Glomerular endothelial cell (primary cell): ENCODE measurements at places on chromosomes 5 and 9. TPM values are rescaled to one million over a fixed set of nuclear protein-coding genes. Genes with fewer than 3 reads are reported as not detected.

The APBA1 gene
- 10.1 and 15.2 TPM in 2 replicates for total RNA-seq

DNA sequence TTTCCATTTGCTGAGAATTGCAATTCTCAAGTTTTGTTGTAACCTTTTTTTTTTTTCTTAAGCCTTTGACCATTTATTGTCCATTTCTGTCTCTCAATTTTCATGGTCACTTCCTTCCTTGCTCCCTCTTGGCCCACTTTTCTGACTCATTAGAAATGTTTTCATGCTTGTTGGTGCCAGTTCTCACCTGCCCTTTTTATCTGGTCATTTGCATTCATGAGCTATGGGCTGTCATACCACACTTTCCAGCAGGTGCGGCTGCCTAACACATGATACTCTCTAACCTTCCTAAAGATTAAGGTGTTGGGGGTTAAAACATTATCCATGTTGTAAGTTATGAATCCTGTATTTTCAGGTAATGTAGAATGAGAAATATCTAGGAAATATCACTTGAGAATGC is 150.5 kb upstream of the TLX3 start:
- no peak for DNase-seq

The PLPP7 gene
- 3.3 and 4.4 TPM in 2 replicates for total RNA-seq

The SEMA5A gene
- 3.4 and 5.4 TPM in 2 replicates for total RNA-seq

The EXOSC3 gene
- total RNA-seq = 26.8 and 26.9 TPM in 2 replicates

GRCh38 chr9:130444565-130445221 is at the start of gene ASS1:
TSS of gene ASS1 (plus strand) at chr9:130444961. CDS start at chr9:130452229, 7,268 bp downstream.
- no peak for DNase-seq

- no peak for DNase-seq
These were observed 161.0 kb downstream of the PBX3 start for GRCh38 chr9:125908136-125908535.

GRCh38 chr9:86454701-86455615 is 100.7 kb upstream of the TUT7 start:
- no peak for DNase-seq

DNA sequence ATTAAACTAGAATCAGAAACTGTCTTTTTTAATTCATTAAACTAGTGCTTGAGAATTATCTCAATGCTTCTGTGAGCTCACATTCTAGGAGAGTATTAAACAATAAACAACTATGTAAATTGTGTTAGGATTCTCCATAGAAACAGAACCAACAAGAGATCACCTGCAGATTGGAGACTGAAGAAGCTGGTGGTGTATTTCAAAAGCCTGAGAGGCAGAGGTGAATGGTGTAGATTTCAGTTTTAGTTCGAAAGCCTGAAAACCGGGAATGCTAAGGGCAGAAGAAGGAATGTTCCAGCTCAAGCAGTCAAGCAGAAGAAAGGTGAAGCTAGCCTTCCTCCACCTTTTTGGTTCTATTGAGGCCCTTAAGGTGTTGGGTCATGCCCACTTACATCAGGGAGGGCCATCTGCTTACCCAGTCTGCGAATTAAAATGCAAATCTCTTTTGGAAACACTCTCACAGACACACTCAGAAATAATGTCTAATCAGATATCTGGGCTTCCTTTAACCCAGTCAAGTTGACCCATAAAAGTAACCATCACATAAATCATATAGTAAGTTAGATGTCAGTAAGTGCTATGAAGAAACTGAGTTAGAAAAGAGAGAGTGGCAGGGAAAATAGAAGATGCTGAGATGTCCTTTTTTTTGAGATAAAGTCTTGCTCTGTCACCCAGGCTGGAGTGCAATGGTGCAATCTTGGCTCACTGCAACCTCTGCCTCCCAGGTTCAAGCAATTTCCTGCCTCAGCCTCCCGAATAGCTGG is 291.5 kb downstream of the ARRDC3 start:
- DNase-seq = no peak

- no peak for DNase-seq
These were observed 94.0 kb upstream of the SLC25A48 start for GRCh38 chr5:135740475-135740874.

- DNase-seq = no peak
These were observed 24.7 kb upstream of the NOL6 start for GRCh38 chr9:33498387-33498786.

The PDE6A gene
- not detected in 2 replicates for total RNA-seq

DNA sequence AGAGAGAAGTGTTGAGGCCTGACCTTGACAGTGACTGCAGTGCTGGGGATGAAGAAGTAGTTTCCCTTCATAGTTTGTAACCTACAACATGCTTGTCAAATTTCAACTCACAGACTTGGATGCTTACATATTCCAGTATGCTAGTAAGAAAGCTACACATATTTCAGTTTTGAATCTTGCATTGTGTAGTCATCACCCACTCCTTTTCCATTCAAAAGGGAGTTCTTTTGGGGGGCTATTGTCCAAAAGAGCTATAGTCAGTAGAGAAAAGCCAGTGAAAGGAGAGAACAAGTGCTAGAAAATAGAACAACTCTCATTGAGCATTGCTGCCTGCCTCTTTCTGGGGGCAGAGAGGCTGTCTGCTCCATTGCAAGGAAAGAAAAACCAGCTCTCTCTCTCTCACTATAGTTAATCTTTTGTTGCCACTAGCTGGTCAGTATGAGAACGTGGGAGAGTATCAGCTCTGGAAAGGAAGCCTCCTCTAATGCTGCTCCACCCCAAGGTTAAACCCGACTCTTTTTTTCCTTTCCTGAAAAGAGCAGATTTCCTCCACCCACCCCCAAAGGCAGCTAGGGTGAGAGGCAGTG is 7.3 kb downstream of the ASTN2 start:
- no peak for DNase-seq

The SELENOP gene
- 36.2 and 37.3 TPM in 2 replicates for total RNA-seq

- DNase-seq = no peak
These were observed 53.0 kb downstream of the NR2F1 start for GRCh38 chr5:93635991-93636390.

DNA sequence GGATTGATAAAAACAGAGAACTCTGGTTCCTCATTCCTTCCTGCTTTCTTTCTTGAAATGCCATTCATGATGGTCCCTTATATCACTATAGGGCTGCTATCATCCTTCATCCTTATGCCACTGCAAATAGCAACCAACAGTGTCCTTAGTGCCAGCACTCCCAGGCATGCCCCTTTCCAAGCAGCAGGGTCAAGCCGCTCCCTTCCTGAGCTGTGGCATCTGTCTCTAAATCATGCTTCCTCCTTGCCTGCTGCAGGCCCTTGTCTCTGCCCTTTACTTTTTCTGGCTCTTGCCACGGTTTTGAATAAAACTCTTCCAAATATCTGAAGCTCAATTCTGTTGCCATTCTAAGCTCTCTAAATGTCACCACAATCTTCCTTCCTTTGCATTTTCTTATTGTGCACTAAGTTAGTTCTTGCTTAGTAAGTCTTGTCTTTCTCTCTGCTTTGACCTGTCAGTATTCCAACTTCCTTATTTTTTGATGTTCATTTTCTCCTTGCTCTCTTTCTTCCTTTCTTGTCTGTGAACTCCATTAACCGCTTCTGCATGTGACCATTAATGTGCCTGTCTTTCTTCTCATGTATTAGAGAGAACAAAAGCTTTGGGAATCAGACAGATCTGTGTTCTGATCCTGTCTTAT is 19.9 kb downstream of the TLR4 start:
- DNase-seq = no peak

The LARP1 gene
- total RNA-seq = 120 and 177 TPM in 2 replicates

DNA sequence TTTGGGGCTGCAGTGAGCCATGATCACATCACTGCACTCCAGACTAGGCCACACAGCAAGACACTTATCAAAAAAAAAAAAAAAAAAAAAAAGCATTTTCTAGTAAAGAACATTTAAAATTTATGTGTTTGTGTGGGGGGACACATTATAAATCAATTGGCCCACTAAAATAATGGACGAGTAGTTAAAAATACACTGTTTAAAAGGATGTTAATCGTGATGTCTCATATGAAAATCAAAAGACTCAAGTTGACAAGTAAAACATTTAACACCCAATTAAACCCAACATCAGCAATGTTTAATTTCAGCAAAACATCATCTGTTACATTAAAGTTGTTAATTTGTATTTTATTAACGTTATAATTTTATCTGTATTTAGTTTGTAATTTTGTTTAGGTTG is 152.3 kb downstream of the MAPKAP1 start:
- DNase-seq = no peak

- no peak for DNase-seq
These were observed 45.5 kb downstream of the HTR1A start for GRCh38 chr5:63916786-63917185.

DNA sequence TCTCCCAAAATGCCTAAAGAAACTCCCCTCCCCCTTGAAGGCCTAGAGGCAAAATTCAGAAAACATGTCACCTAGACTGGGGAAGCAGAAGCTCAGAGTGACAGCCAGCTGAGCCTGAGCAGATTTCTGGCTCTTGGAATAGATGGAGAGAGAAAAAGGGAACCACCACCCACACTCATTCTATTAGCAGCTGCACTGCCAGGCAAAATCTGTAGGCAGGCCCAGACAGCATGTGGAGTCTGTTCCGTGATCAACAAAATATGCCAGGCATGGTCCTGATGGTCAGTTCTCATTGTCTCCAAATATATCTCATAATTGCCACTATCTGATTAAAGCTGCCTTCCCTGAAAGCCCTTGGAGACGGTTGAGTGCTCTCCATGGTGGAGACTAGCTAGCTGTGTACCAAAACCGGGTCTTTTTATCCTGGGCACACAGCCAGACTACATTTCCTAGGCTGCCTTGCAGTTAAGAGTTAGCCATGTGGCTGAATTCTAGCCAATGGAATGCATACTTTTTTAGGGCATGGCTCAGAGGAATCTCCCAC is 131.7 kb upstream of the GPR151 start:
- DNase-seq = no peak

DNA sequence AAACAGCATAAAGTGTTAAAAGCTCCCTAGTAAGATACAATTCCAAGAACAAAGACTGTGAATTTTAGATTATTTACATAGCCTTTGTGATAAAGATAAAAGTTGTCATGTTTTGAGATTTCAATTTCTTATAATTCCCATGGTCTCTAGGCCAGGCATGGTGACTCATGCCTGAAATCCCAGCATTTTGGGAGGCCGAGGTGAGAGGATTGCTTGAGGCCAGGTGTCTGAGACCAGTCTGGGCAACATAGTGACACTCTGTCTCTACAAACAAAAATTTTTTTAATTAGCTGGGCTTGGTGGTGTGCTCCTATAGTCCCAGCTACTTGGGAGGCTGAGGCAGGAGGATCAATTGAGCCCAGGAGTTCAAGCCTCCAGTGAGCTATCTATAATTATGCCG is 48.1 kb downstream of the BDP1 start:
- no peak for DNase-seq

DNA sequence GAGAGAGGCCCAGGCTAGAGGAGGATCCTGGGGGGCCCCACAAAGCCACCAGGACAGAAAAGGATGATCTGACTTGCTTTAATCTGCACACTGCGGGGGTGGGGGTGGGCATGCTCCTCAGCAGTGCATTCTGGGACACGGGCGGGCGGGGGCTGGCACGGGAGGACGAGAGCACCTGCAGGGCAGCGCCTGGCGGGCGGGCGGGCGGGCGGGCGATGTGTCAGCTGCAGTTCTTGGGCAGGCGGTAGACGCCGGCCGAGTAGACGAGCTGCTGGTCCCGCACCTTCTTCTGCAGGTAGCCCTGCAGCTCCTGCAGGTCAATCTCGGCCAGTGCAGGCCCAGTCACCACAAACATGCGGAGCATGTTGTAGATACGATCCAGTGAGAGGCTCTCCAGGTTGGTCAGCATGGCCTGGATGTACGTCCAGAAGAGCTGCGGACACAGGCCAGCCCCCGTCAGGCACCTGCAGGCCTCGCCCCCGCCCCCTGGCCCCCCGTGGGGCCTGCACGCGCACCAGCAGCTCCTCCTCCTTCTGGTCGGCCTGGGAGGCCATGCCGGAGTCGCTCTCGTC is 3.0 kb upstream of the TMEM210 start:
- no peak for DNase-seq

The ADAMTS6 gene
- total RNA-seq = 11.8 and 27.2 TPM in 2 replicates

DNA sequence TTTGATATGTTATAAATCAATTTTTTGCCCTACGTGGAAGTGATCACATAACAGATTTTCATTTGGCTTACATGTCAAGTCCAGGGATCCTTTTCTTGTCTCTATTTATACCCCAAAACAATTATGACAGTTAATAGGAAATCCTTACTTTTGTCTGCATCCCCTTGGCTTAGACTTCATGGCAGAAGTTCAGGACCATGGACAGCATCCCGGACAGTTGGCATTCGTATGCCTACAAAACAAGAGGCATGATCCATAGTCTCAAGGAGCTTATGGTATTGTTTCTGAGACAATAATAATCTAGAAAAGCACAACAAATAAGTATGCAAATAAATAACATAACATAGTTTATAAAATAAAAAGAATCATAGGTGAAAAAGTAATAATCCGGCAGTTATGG is 214.3 kb upstream of the GRIA1 start:
- DNase-seq = no peak

- no peak for DNase-seq
These were observed 442.5 kb upstream of the COX7C start for GRCh38 chr5:86175224-86175623.

The KIF4B gene
- 0.23 and 0.39 TPM in 2 replicates for total RNA-seq

- no peak for DNase-seq
These were observed 155.0 kb downstream of the TMEM167A start for GRCh38 chr5:82922086-82922734.
